ENCODE measurements at places on chromosomes 12 and 14. TPM values are rescaled to one million over a fixed set of nuclear protein-coding genes. Genes with fewer than 3 reads are reported as not detected.

DNA sequence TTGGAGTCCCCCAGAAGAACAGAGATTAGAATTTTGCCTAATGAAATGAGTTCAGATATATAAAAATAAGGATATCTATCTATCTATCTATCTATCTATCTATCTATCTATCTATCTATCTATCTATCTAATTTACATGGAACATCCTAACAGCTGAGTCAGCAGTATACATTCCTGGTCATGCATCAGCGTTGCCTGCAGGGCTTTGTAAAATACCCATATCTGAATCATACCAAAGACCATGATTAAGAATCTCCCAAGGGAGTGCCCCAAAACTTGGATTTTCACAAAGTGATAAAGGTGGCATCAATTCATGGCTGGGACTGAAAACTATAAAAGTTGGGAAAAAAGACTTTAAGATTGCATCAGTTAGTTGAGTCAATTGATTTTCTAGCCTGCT lies 32.7 kb upstream of the SYT10 start:
- no peak for DNase-seq

GRCh38 chr12:30826276-30826675 lies 71.5 kb upstream of the CAPRIN2 start:
- DNase-seq, result no peak

GRCh38 chr12:105915997-105916759 lies 222.6 kb downstream of the NUAK1 start:
- DNase-seq, result no peak

HNRNPC gene
- 539 TPM for total RNA-seq

DNA sequence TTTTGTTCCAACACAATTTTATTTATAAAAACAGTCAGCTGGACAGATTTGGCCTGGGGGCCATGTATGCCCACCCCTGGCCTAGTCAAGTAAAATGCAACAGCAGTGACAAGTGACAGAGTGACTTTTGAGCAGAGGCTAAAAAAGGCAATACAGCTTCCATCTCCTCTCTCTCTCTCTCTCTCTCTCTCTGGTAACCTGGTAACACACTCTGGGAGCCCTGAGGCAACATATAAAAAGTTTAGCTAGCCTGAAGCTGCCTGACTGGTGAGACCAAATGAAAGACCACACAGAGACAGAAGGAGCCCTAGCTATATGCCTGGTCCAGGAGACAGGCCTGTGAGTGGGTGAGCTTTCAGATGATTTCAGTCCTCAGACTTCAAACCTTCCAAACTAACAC lies 105.4 kb downstream of the DENND5B start:
- DNase-seq, result no peak

DNA sequence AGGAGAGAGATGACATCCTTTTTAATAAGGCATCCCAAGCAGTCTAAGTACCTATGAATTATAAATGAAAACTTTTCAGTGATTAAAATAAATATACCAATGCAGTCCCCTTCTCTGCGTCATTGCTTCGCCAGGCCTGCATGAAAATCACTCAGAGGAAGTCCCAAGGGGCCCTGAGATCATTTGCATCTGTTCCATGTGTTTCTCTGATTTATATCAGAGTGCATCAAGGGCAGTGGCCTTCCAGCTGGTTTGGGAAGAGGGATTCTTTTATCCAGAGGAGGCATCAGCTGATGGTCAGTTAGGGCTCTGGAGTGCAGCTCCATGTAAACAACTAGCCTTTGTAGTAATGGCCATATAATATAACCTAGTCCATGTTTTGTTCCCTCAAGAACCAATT lies 210.1 kb downstream of the RGS6 start:
- no peak for DNase-seq

DNA sequence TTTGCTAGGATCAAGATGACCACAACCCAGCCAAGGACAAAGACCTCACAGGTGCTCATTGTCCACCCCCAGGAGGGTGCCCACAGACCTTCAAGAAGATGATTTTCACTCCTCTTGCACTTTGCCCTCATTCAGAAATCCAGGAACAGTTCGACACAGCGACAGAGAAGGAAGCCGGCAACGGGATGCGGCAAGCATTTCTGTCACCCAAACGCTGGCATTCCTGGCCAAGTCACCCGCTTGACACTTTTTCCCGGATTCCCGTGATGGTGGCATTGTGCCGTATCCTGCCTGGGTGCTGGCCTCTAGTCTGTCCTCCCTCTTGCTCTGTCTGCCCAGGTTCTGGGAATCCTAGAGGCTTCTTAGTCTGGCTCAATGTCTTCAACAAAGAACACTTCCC lies 770.4 kb upstream of the ALG10B start:
- DNase-seq, result no peak

DNA sequence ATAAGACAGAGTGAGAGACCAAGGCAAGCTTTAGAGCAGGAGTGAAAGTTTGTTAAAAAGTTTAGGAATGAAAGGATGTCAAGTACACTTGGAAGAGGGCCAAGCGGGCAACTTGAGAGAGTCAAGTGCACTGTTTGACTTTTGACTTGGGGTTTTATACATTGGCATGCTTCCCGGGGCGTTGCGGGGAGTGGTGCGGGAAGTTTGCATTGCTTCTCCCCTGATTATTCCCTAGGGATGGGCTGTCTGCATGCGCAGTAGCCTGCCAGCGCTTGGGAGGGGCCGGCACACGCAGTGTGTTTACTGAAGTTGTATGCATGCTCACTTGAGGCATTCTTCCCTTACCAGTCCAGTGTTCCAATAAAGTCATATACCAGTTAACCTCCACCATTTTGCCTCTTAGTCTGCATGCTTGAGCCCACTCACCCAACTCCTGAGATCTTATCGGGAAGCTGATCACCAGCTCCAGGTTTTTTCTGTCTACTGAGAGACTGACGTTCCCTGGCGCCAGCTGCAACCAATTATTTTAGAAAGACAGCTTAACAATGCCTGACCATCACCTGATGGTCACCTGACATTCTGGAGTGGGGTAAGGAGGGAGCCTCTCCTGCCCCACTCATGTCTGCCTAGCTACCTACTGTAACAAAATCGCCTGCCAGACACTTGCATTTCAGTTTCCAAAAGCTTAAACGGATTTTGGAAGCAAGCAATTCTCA lies 53.2 kb downstream of the DACT1 start:
- DNase-seq, result no peak

C12orf50 gene
- 0.36 TPM for total RNA-seq

All from cerebellum (tissue), 4 donors.